ENCODE measurements at places on chromosomes 13 and 19. TPM values are rescaled to one million over a fixed set of nuclear protein-coding genes. Genes with fewer than 3 reads are reported as not detected.

Gene PCDH9
- 0.17 TPM for total RNA-seq

Gene TJP3
- 20.2 TPM for total RNA-seq

Gene ETV2
- total RNA-seq: not detected

Gene SIGLEC5
- total RNA-seq: not detected

Gene MEF2B
- 5.2 TPM for total RNA-seq

Gene PRDX2
- total RNA-seq: 120 TPM

Gene SULT2B1
- total RNA-seq: not detected

Gene ICAM5
- 0.36 TPM for total RNA-seq

Gene RFXAP
- 8.8 TPM for total RNA-seq

Gene INSR
- 1.2 TPM for total RNA-seq

DNA sequence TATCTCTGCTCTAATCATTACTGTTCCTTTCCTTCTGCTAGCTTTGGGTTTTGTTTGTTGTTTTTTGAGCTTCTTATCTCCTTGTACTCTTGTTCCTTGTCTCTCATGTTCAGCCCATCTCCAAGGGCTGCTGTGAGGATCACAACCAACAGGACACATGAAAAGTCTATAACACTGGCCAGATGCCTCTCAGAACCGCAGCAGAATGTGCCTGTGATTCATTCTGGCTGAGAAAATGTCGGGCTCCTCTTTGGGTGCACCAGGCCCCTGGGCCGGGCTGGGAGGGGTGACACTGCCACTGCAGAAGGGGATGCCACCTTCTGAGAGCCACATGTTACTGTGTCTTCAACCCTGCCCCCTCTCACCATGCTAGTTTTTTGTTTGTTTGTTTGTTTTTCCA, 48.0 kb downstream of the GGACT start:
- DNase-seq: no peak

DNA sequence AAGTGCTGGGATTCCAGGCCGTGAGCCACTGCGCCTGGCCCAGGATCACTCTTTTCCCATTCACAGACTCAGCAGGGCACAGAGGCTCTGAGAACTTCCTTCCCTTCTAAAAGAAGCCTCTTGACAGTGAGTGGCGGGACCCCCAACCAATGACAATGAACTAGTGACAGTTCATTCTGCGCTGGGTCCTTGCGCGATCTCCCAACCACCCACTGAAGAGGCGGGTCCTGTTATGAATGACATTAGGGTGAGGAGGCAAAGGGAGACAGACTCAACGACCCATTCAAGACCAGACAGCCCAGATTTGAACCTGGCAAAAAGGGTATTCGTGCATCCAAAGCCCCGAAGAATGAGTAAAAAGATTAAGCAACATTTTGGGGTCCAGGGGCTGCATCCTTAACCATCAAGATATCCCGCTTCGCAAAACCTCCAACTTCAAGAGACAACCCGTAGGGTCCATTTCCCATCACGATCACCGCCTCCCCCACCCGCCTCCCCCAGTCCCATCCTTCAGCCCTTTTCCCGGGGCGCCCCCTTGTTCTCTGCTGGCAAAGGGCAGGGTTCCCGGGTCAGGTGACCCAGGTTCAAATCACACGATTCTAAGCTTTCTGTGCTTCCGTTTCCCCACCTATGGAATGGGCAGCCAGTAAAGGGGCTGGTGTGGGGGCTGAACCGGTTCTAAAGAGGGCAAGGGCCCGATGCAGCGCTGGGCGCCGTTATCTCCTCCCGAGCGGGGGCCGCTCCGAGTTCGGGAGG, 719 bp downstream of the SUGP2 start:
- peak; percentile 55 for DNase-seq

DNA sequence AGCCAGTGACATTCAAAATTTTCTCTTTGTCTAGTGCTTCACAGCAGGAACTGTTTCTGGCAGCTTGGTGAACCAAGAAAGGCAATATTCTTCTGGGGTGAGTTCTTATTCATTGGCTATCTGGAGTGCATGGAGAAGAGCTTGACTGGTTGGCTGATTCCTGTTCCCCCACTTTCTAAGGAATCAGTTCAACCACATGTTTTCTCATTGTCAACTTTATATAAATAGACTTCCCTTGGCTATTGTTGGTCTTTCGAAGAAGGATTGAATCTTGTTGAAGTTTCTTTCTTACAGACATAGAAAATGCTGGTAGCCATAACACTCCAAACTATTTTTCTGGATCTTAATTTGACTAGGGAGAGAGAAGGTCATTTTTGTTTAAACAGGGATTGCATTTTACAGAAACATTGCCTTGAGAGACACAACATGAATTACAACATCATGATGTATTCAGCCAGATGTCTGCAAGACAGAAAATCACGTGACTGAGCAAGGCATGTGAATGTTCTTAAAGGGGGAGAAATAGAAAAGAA, 85.2 kb downstream of the EDNRB start:
- no peak for DNase-seq

DNA sequence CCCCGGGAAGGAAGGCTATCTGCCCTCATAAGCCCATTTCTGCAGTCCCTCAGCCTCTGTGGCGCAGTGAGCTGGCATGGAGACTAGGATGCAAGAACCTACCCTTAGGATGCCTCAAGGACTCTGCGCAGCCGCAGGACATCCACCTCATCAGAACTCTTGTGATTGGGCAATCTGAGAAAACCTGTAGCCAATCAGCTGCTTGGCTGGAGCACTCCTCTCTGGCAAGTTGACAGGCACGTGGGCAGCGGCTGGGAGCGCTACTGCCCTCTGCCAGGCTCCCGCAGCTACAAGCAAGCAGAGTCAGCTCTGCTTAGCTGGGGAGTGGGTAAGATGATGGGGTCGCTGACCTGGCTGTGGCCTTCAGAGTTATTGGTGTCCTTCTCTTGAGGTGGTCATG, 1.5 kb upstream of the ECSIT start:
- no peak for DNase-seq

- no peak for DNase-seq
These were observed 5.3 kb downstream of the FGF21 start for GRCh38 chr19:48760504-48761205.

- DNase-seq: no peak
These were observed 331.8 kb downstream of the FOXO1 start for GRCh38 chr13:40334616-40335015.

DNA sequence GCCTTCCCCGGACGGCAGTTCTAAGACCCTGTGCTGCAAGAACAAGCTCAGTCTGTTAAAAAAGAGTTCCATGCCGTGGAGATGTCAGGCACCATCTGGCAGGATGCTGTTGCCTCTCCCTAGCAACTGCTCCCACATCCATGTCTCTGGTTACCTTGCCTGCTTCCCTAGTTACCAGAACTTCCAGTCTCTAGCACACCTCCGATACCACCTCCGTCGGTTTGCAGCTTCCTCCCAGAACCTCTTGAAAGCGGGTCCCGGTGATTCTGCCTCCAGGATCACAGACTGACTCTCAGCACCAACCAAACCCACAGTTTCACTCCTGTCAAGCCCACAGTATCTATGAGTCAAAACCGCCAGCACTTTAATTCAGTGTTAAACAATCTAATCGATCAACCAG, 55.4 kb downstream of the KCTD12 start:
- no peak for DNase-seq

GRCh38 chr13:43145534-43146196, 122.3 kb downstream of the DNAJC15 start:
- no peak for DNase-seq

DNA sequence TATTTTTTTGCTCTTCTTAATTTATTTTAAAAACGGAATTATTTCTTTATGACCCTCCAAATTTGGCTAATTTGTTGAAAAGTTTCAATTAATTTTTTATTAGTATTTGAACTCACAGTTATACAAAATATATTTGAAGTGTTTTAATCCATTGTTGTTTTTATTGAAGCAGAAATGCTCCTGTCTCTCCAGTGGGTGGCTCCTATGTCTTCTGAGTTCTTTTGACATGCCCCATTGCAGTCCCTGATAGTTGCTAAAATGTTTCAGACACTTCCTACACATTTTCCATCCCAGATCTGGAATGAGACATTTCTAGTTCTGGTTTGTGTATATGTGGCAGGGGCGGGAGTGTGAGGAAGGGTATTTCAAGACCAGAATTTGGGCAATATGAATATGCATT, 579.4 kb upstream of the PRR20A start:
- DNase-seq: no peak

DNA sequence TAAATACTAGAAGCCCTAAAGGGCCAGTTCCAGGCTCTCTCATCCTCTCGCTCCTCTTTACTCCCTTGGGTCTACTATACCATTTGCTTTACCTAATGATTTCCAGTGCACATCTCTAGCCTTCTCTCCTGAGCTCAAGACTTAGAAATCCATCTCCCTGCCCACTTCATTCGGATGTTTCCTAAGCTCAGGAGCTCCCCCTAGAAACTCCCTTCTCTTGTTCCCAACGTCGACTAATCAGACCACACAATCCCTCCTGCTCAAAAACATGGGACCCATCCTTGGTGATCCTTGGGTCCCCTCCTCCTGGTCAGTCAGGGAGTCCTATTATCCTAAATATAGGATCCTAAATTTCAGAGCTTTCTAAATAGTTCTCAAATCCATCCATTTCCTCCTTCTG, 21.1 kb upstream of the STK24 start:
- DNase-seq: no peak

Data from CD4-positive, alpha-beta memory T cell (primary cell).